Activated T-cell treated with anti-CD3 and anti-CD28 coated beads, Interleukin-2, amount 50 U/mL, for 24 hours (primary cell): ENCODE measurements at places on chromosomes 4 and X.

DNA sequence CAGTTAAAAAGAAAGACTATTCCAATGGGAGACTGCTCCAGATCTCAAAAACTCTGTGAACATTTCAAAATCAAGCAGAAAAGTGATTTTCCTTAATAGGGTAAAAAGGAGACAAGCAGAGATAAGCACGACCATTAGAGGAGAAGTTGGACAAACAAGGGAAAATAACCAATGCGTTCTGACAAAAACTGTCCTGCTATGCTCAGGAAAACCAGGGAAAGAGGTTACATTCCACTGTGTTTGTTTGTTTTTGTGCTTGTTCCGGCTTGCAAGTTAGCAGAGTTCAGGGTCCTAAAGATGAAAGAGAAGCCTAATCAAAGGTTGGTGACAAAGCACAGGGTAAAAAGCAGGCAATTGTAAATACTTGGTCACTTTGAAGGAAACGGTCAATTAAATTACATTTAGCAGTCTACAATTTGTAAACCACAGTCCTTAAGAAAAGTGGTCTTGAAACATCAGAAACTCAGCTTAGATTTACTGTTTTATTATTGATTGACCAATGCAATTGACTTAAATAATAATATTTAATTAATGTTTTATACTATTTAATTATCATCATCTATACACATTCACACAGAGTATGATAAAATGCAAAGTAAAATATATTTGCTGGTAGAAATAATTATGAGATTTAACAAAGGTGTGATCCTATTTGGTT lies 186.2 kb upstream of the CPXCR1 start:
- DNase-seq = no peak

- DNase-seq = no peak
These were observed 342.7 kb upstream of the PABPC4L start for GRCh38 chr4:134544303-134544770.

GRCh38 chrX:66402165-66402564 lies 236.7 kb downstream of the EDA2R start:
- DNase-seq = no peak

DNA sequence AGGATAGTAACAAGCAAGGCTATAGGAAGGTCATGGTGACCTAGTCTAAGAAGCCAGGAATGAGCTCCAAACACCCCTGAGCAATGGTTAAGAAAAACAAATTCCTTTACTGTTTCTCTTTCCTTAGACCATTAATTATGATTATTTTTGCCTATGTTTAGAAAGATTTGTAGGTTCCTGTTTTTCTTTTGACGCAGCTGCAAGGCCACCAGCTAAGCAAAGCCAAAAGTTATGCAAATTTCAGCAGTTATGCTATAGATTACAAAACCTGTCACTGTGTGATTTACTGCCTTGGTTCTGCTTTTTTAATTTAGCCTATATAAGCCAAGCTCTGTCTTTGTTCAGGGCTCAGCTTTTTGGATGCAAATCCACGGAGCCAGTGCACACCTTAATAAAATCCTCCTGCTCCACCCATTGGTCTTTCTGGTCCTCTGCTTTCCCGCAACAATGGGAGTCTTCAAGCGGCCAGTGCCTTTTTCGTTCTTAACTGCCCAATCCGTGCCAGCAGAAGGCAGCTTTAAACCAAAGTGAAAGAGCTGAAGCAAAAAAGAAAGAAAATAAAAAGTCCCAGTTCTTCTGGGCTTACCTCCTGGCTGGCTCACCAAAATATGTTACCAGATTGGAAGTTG lies 1.4 kb upstream of the CEP135 start:
- DNase-seq = peak; percentile 35

- DNase-seq = no peak
These were observed 37.0 kb downstream of the SEPSECS start for GRCh38 chr4:25123236-25123635.

GRCh38 chrX:127085939-127086338 lies 266.4 kb downstream of the PRR32 start:
- no peak for DNase-seq

DNA sequence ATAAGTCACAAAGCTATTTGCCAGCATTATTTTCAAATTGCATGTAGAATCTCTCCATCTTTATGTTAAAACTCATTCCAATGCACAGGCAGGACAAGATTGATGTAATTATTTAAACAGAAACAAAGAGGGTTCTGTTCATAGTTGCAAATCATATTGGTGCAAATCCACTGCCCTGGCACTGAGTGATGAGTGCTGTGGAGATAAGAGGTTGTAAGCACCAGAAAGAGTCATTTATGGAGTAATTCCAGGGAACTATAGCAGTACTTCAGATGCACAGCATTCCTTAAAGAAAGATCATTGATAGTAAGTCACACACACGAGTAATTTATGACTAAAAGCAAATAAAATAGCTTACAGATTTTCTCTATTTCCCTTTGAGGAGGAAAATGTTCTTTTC lies 337.7 kb upstream of the CTSO start:
- no peak for DNase-seq

- no peak for DNase-seq
These were observed 57.4 kb downstream of the SCD5 start for GRCh38 chr4:82741188-82741587.
